Large intestine (tissue), 12 donors: ENCODE measurements at places on chromosomes 3 and 15. TPM values are rescaled to one million over a fixed set of nuclear protein-coding genes. Genes with fewer than 3 reads are reported as not detected.

- no peaks in the 10 kb centered on the region for H3K36me3 ChIP-seq
- no peak for DNase-seq
- H3K4me1 ChIP-seq, result no peaks in the 10 kb centered on the region
- H3K27me3 ChIP-seq, result no peaks in the 10 kb centered on the region
Measured at GRCh38 chr15:52348056-52348745, 52.6 kb upstream of the MYO5C start.

DNA sequence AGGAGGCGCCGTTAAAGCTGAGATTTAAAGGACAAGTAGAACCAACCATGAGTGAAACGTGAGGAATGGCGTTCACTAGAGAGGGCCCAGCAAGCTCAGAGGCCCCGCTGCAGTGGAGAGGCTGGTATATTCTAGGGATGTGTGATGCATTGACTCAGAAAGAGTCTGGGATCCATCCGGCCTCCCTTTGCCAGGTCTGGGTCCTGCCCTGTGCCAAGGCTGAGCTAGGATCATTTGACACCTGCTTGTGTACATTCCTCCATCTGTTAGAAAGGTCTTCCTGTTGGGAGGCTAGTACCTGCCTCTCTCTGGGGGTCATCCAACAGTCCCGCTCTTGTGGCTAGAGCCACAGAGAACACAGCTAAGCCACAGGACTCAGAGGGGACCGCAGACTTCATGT, 28.4 kb downstream of the CA12 start:
- no peak overlapping the region for H3K27ac ChIP-seq
- H3K4me3 ChIP-seq, result no peak overlapping the region
- peaks cover 36% of the 10 kb centered on the region for H3K4me1 ChIP-seq
- no peaks in the 10 kb centered on the region for H3K27me3 ChIP-seq

GRCh38 chr15:74827614-74828013, 1.2 kb downstream of the CPLX3 start:
- H3K4me1 ChIP-seq, result peaks cover 24% of the 10 kb centered on the region
- no peak for DNase-seq
- H3K36me3 ChIP-seq, result no peaks in the 10 kb centered on the region
- no peak overlapping the region for H3K4me3 ChIP-seq
- H3K27ac ChIP-seq, result no peak overlapping the region

DNA sequence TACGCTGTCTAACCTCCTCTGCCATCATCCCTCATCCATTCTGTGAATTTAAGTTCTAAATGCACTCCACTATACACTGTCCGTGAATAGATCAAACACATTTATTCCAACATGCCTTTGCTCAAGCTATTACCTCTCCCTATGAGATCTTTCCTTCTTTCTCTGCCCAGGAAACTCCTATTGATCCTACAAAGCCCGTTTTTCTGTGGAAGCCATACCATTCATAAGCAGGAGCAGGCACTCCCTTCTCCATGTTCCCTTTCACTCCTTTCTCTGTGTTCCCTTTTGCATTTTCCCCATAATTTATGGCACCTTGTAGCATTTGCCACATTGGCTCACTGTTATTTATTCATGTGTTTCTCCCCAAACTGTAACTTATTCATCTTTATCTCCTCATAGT, 501.6 kb downstream of the MAGI1 start:
- H3K27me3 ChIP-seq, result no peaks in the 10 kb centered on the region
- DNase-seq, result no peak
- no peak overlapping the region for H3K4me3 ChIP-seq
- H3K4me1 ChIP-seq, result no peaks in the 10 kb centered on the region

- no peaks in the 10 kb centered on the region for H3K27me3 ChIP-seq
- peak overlapping the region; percentile 14 for H3K27ac ChIP-seq
- peak; percentile 73 for DNase-seq
- H3K36me3 ChIP-seq, result no peaks in the 10 kb centered on the region
- no peak overlapping the region for H3K4me3 ChIP-seq
Measured at GRCh38 chr15:58574631-58575030, 142.8 kb downstream of the LIPC start.

GRCh38 chr3:13294442-13295351, 125.4 kb downstream of the NUP210 start:
- no peaks in the 10 kb centered on the region for H3K36me3 ChIP-seq
- DNase-seq, result no peak
- H3K27ac ChIP-seq, result no peak overlapping the region
- no peaks in the 10 kb centered on the region for H3K4me1 ChIP-seq

- H3K27ac ChIP-seq, result no peak overlapping the region
- no peaks in the 10 kb centered on the region for H3K27me3 ChIP-seq
- no peaks in the 10 kb centered on the region for H3K36me3 ChIP-seq
- peak; percentile 51 for DNase-seq
- H3K4me1 ChIP-seq, result no peaks in the 10 kb centered on the region
- no peak overlapping the region for H3K4me3 ChIP-seq
Measured at GRCh38 chr3:185976977-185977678, 39.3 kb upstream of the TRA2B start.

DNA sequence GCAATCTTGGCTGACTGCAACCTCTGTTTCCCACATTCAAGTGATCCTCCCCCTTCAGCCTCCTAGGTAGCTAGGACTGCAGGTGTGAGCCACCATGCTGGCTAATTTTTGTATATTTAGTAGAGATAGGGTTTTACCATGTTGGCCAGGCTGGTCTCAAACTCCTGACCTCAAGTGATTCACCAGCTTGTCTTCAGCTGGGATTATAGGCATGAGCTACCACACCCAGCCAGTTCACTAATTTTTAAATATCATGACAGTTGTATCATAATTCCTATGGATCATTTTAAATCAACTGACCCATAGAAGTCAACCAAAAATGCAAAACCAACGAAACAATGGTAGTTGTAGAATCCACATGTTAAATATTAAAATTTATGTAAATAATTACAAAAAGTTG, 35.1 kb downstream of the RAF1 start:
- no peak overlapping the region for H3K27ac ChIP-seq
- peaks cover 2% of the 10 kb centered on the region for H3K4me1 ChIP-seq
- H3K4me3 ChIP-seq, result no peak overlapping the region
- no peak for DNase-seq

DNA sequence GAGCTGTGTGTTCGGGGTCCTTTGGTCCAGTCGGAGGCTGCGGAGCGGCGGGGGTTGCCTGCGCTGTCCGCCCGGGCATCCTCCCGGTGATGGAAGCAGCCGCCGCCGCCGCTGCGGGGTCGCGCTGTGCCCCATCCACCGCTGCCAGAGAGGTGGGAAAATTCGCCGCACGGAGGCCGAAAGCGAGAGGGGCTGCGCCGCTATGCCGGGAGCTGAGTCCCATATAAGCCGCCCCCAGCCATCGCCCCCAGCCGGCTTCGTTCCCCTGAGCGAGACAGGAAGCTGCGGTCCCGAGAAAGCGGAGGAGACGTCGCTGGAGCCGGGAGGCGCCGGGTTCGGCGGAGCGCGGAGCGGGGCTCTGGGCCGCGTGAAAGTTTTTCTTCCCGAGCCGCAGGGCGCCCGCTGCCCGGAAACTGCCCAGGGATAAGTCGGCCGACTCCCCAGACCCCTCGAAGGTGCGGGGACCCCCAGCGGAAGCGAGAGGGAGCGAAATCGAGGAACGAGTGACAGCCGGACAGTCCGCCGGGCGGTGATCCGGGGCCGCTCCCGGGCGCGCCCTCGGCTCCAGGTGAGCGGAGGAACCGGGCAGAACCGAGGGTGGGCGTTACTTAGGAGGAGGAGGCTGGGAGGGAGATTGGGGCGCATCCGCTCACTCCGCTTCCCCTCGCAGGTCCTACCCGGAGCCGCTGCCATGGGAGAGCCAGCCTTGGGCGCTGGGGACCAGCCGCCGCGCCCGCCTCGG, 574 bp downstream of the CHST2 start:
- DNase-seq, result no peak
- H3K27me3 ChIP-seq, result peaks cover 77% of the 10 kb centered on the region
- no peak overlapping the region for H3K27ac ChIP-seq
- H3K4me1 ChIP-seq, result peaks cover 5% of the 10 kb centered on the region

GRCh38 chr3:99253963-99254355, 352.5 kb upstream of the DCBLD2 start:
- no peak for DNase-seq
- H3K27me3 ChIP-seq, result no peaks in the 10 kb centered on the region
- no peak overlapping the region for H3K4me3 ChIP-seq
- no peaks in the 10 kb centered on the region for H3K4me1 ChIP-seq

GRCh38 chr3:4949659-4950058, 29.6 kb upstream of the BHLHE40 start:
- no peak overlapping the region for H3K27ac ChIP-seq
- H3K27me3 ChIP-seq, result no peaks in the 10 kb centered on the region
- H3K4me1 ChIP-seq, result no peaks in the 10 kb centered on the region
- no peak overlapping the region for H3K4me3 ChIP-seq

GRCh38 chr3:32510075-32510724, 7.5 kb upstream of the CMTM6 start:
- DNase-seq, result peak; percentile 67
- no peaks in the 10 kb centered on the region for H3K27me3 ChIP-seq
- H3K4me1 ChIP-seq, result peaks cover 19% of the 10 kb centered on the region
- H3K4me3 ChIP-seq, result no peak overlapping the region
- H3K36me3 ChIP-seq, result no peaks in the 10 kb centered on the region

GRCh38 chr3:171262431-171262830, 197.8 kb downstream of the TNIK start:
- H3K27ac ChIP-seq, result no peak overlapping the region
- no peaks in the 10 kb centered on the region for H3K27me3 ChIP-seq
- no peaks in the 10 kb centered on the region for H3K36me3 ChIP-seq
- peaks cover 5% of the 10 kb centered on the region for H3K4me1 ChIP-seq

DNA sequence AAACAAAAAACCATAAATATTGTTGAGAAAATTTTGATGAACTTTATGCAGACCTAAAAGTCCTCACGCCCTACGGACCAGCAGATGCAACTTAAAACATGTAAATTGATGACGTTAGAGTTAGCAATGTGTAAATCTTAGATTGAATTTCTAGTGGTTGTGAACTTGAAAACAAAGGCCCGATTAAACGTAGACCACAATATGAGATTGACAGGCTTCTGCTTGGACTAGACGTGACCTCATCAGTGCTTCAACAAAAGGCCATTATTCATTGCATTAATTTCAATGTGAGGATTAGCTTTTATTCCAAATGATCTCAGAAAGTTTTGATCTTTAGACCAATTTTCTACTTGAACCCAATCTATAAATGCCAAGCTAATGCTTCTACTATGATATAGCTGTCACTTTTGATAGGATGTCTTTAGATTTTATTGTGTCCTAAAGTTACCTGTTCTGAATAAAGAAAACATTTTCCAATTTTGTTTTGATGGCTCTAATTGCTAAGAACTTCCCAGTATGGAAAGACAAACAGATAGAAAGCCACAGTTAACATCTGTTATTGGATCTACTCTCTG, 55.4 kb upstream of the SPPL2A start:
- H3K36me3 ChIP-seq, result no peaks in the 10 kb centered on the region
- no peak overlapping the region for H3K4me3 ChIP-seq
- no peaks in the 10 kb centered on the region for H3K4me1 ChIP-seq
- no peak for DNase-seq
- H3K27ac ChIP-seq, result no peak overlapping the region
- H3K27me3 ChIP-seq, result no peaks in the 10 kb centered on the region

Gene CORO2B
- polyA plus RNA-seq, result 5.4 TPM

Gene CTXN2
- 0.10 TPM for polyA plus RNA-seq

Gene PPARG
- 10.4 TPM for polyA plus RNA-seq

Gene C3orf22
- polyA plus RNA-seq, result 0.63 TPM

Gene ACSBG1
- 1.1 TPM for polyA plus RNA-seq

Gene PPM1L
- polyA plus RNA-seq, result 4.5 TPM

Gene TMEM45A
- 10.6 TPM for polyA plus RNA-seq

Gene SLC12A1
- 0.10 TPM for polyA plus RNA-seq
